ENCODE measurements at places on chromosomes 4 and X. TPM values are rescaled to one million over a fixed set of nuclear protein-coding genes. Genes with fewer than 3 reads are reported as not detected.

Gene ARHGEF9
- 25.9 TPM for total RNA-seq

GRCh38 chrX:132778917-132779316 lies 179.5 kb downstream of the HS6ST2 start:
- no peak overlapping the region for H3K27ac ChIP-seq
- no peak overlapping the region for H3K4me3 ChIP-seq
- peaks cover 21% of the 10 kb centered on the region for H3K27me3 ChIP-seq

DNA sequence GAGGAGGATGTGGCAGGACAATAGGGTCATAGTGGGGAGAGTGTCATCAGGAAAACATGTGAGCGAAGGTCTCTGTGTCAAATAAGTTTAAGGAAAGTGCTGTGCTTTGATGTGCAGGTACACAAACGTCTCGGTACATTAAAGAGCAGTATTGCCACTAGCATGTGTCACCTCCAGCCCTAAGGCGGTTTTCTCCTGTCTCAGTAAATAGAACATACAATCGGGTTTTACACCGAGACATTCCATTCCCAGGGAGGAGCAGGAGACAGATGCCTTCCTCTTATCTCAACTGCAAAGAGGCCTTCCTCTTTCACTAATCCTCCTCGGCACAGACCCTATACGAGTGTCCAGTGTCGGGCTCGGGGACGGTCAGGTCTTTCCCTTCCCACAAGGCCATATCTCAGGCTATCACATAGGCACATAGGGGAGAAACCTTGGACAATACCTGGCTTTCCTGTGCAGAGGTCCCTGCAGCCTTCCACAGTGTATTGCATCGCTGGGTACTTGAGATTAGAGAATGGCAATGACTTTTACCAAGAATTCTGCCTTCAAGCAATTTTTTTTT lies 684.5 kb downstream of the PDHA2 start:
- no peaks in the 10 kb centered on the region for H3K36me3 ChIP-seq
- no peaks in the 10 kb centered on the region for H3K27me3 ChIP-seq
- no peaks in the 10 kb centered on the region for H3K4me1 ChIP-seq

Gene DSPP
- total RNA-seq = not detected

- H3K27ac ChIP-seq = no peak overlapping the region
- H3K36me3 ChIP-seq = no peaks in the 10 kb centered on the region
- no peaks in the 10 kb centered on the region for H3K4me1 ChIP-seq
- H3K4me3 ChIP-seq = no peak overlapping the region
Measured at GRCh38 chrX:121546317-121546716, 498.9 kb downstream of the GLUD2 start.

Gene MUC7
- total RNA-seq = not detected

Gene TKTL2
- not detected for total RNA-seq

- peaks cover 38% of the 10 kb centered on the region for H3K27me3 ChIP-seq
- H3K4me3 ChIP-seq = no peak overlapping the region
- peaks cover 18% of the 10 kb centered on the region for H3K4me1 ChIP-seq
- peak; percentile 64 for DNase-seq
Measured at GRCh38 chr4:1002131-1002630, 9.0 kb upstream of the SLC26A1 start.

GRCh38 chr4:172858731-172859230 lies 309.8 kb upstream of the GALNT7 start:
- peaks cover 4% of the 10 kb centered on the region for H3K27me3 ChIP-seq
- DNase-seq = no peak
- H3K4me1 ChIP-seq = no peaks in the 10 kb centered on the region
- H3K36me3 ChIP-seq = no peaks in the 10 kb centered on the region

GRCh38 chr4:186693159-186693815 lies 30.4 kb downstream of the FAT1 start:
- H3K4me3 ChIP-seq = no peak overlapping the region
- H3K27ac ChIP-seq = no peak overlapping the region
- H3K36me3 ChIP-seq = no peaks in the 10 kb centered on the region
- H3K4me1 ChIP-seq = no peaks in the 10 kb centered on the region

Gene RNF150
- total RNA-seq = 82.9 TPM

- H3K4me3 ChIP-seq = no peak overlapping the region
- no peaks in the 10 kb centered on the region for H3K36me3 ChIP-seq
- no peak overlapping the region for H3K27ac ChIP-seq
- no peaks in the 10 kb centered on the region for H3K27me3 ChIP-seq
- no peak for DNase-seq
- no peaks in the 10 kb centered on the region for H3K4me1 ChIP-seq
Measured at GRCh38 chr4:79467246-79467932, 59.4 kb upstream of the GK2 start.

Gene SH3D19
- 51.1 TPM for total RNA-seq

Gene SMARCA1
- total RNA-seq = 128 TPM

DNA sequence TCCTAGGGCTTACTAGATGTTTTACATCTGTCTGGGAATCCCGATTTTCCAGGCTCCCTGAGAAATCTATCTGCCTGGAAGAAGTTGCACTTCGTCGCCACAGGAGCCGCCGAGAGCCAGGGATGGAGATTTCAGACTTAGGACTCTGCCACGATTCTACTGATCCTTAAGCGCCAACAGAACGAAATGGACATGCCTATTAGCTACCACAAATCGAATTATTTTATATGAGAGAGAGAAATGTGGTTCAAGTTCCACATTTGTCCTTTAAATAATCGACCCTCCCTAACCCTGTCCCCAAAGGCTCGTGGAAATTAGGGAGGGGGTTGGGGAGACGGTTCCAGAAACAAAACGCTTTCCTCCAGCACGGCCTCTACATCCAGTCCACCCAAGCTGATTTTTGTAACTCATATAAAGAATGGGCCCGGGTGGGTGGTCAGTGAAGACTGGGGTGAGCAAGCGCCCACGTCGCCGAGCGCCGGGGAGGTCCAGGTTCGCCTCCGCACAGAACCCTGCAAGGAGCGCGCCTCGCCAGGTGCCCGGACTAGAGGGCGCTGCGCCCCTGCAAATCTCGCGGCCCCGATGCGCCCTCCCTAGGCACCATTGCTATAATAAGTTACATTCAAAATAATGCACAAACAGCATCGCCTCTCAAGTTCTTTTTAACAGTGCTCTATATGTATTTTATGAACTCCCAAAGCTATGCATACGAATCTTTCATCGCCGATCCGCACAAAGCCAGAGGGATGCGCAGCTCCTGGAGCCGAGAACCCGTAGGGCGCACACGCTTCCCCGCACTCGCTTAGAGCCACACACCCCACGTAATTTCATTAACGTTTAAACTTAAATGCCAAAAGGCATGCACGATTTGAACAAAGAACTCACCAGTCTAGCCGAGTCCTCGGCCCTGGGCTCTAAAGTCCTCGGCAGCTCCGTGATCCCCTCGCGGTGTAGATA lies 2.1 kb upstream of the FAT1 start:
- H3K27ac ChIP-seq = peak overlapping the region; percentile 62
- peak; percentile 26 for DNase-seq

DNA sequence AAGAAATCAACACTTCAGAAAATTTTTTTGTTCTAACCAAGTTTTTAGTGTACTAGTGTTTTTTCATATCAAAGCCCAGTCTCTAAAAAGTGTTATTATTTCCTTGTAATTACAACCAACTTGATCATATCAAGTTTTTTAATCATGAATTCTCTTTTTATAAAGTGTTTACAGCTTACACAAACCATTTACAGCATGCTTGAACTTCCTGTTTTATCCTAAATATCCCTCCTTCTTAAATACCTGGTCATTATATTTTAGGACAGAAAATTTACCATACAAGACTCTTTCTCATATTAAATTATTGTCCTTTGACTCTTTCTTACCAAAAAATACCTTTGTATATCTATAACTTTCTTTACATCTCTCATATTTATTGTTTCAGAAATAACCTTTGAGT lies 89.4 kb upstream of the NPY2R start:
- H3K4me1 ChIP-seq = no peaks in the 10 kb centered on the region
- no peak overlapping the region for H3K4me3 ChIP-seq
- H3K27ac ChIP-seq = no peak overlapping the region

- no peak overlapping the region for H3K27ac ChIP-seq
- no peaks in the 10 kb centered on the region for H3K36me3 ChIP-seq
- no peaks in the 10 kb centered on the region for H3K4me1 ChIP-seq
Measured at GRCh38 chr4:170979736-170980135, 833.5 kb upstream of the GALNTL6 start.

DNA sequence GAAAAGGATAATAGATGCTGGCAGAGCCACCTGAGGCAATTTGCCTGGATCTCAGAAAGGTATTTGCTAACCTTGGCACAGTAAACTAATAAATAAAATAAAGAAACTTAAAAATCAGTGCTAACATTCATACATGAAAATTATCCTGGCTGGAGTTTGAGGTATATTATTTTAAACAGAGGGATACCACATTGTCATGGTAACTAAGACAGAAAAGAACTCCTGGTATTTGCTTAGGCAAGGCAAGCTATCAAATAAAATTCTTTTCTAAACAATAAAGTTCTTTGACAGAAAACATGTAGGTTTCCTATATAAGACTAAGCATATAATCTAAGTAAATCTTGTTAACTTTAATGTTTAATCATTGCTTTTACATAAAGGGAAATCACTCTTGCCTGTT lies 218.8 kb downstream of the MAGEB17 start:
- no peak for DNase-seq
- no peaks in the 10 kb centered on the region for H3K4me1 ChIP-seq
- no peak overlapping the region for H3K27ac ChIP-seq
- H3K4me3 ChIP-seq = no peak overlapping the region
- H3K27me3 ChIP-seq = peaks cover 11% of the 10 kb centered on the region

DNA sequence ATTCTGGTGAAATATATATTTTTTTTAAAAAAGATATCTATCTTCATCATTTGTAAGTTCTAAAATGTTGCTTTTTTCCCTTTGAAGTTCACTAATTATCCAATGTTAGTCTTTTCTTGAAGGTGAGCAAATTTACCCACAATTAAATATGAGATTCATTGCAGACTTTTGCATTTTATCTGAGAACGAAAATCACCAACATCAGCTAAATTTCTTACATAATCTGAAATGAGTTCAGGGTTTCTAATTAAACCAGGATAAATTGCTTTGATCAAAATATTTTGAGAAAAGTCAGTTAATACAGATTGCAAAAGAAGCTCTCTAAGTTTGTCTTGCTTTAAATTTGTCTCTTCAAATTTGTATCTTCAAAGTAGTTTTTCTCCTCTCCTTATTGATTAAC lies 486.4 kb upstream of the FSTL5 start:
- H3K4me1 ChIP-seq = no peaks in the 10 kb centered on the region
- no peaks in the 10 kb centered on the region for H3K27me3 ChIP-seq
- no peaks in the 10 kb centered on the region for H3K36me3 ChIP-seq
- no peak overlapping the region for H3K27ac ChIP-seq

All from adrenal gland (tissue), 19 donors.